Iris pigment epithelial cell (primary cell): ENCODE measurements at places on chromosomes 6 and 20.

DNA sequence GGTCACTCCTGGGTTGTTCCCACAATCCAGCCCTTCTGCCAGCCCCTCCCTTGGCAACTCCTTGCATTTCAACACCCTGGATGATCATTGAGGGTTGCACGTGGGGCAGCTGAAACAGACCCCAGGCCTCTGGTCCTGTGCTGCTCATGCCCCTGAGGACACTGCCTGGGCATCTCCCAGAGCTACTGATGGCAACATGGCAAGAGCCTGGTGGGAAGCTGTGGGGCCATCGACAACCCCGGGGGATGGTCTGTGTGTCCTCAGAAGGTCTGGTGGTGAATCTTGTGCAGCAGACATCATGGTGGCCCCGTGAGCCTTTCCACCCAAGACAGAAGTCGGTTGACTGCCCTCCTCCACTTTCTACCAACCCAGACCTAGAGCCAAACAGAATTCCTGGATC, 4.9 kb upstream of the ANGPT4 start:
- DNase-seq: no peak

- no peak for DNase-seq
Measured at GRCh38 chr20:25471020-25471419, 63.5 kb downstream of the GINS1 start.

- peak; percentile 22 for DNase-seq
Measured at GRCh38 chr20:35523298-35523888, 6.1 kb downstream of the C20orf173 start.

- DNase-seq: no peak
Measured at GRCh38 chr6:163181666-163182180, 232.8 kb upstream of the QKI start.

DNA sequence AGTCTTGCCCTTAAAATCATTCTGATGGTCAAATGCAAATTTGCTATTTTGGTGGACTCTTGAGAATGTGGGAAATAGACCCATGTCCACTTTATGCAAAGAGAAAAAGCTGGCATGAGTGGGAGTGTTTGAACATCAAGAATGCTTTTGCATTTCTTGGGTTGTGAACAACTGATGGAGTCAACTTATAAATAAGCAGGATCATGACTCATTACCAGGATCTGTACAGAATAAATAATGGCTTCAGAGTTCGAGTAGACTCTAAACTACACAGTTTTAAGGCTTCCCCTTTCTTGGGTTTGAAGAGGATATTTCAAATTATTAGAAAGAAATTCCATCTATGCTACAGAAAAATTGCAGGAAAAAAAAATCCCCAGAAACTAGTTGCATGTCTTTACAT, 195.5 kb downstream of the EYA4 start:
- DNase-seq: peak; percentile 21

- DNase-seq: no peak
Measured at GRCh38 chr6:52693773-52694172, 22.9 kb downstream of the TMEM14A start.

GRCh38 chr6:15876406-15876805, 213.6 kb upstream of the DTNBP1 start:
- DNase-seq: peak; percentile 57

DNA sequence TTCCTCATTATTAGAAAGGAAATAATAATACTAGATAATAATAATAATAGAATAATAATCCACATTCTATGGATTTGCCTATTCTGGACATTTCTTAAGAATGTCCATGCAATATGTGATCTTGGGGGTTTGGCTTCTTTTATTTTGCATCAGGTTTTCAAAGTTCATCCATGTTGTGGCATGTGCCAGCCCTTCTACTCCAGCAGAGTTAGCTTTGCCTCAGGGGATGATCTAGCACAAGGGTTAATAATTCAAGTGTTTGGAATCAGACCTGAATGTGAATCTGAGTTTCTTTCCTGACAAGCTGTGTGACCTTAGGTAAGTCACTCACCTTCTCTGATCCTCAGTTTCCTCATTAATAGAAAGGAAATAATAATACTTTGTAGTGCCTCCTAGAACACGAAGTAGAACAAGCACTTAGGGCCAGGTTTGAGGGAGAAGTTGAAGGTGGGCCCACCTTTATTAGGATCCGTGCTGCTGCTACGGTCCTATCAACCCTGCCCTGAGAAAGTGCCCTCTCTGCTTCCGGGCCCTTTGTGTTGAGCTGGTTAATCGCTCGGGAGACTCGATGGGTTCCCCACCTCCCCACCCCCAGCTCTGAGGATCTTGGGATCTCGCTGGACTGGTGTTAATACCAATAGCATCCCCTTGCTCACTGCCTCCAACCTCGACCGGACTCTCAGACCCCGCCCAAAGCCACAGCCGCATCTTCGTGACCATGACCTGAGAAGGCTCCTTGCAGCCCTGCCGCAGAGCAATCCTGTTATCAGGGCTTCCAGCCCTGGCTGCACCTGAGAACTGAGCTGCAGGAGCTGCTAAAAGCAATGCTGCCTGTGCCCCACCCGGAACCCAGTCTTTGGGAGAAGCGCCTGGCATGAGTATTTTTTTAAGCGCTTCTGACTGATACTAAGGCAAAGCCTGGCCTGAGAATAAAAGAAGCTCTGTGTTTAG, 26.9 kb downstream of the RBM38 start:
- no peak for DNase-seq

DNA sequence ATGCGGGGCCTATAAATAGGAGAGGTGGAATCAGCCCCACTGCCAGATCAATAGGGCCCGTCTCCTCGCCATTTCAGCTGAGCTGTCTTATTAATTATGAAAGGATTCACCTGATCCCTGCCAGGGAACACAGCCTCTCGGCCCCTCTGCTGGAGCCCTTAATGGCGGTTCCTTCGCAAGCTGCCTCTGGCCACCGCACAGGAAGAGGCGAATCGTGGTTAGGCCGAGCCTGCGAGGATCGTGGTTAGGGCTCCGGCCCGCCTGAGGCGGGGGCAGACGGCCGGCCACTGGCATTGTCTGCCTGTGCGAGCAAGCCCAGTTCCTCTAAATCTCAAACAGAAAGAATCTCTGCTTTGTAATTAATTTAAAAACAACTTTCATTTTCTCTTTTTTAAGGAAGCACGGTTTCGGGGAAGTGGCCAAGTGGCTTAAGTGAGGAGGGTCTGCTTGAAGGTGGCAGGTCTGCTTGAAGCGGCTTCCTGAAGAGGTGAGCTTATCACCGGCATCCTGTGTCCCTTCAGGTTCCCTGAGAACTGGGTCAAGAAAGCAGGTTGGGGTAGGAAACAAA, 9.2 kb downstream of the NRN1 start:
- DNase-seq: no peak

GRCh38 chr20:1813674-1814635, 81.3 kb upstream of the SIRPA start:
- no peak for DNase-seq

- no peak for DNase-seq
Measured at GRCh38 chr20:37515876-37516275, 5.2 kb upstream of the NNAT start.
